ENCODE measurements at places on chromosomes 5 and 9.

- DNase-seq = no peak
Observed at GRCh38 chr9:16571127-16571802, 299.2 kb downstream of the BNC2 start.

DNA sequence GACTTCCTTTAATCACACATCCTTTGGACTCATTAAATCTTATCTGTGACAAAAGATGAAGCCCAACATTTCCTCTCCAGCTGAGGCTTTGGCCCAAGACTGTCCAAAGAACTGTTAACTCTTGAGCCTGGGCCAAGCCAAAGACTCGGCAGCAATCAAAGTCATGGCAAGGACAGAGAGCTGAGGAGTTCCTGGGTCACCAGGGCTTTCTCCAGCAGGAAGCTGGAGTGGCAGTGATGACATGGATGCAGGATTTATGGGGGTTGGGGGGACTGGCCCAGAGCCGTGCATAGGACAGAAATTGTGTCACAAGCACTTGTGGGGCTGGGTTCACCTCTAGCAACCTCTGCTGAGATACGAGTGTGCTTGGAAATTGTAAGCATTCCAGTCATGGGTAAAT, 440.3 kb downstream of the PLK2 start:
- peak; percentile 68 for DNase-seq

- DNase-seq = peak; percentile 88
Observed at GRCh38 chr9:1050125-1050895, at the start of gene DMRT2. Gene DMRT2 (plus strand): TSS chr9:1050357. CDS start chr9:1051614, 1,257 bp downstream.

- DNase-seq = no peak
Observed at GRCh38 chr9:37217161-37217560, 96.8 kb downstream of the ZCCHC7 start.

DNA sequence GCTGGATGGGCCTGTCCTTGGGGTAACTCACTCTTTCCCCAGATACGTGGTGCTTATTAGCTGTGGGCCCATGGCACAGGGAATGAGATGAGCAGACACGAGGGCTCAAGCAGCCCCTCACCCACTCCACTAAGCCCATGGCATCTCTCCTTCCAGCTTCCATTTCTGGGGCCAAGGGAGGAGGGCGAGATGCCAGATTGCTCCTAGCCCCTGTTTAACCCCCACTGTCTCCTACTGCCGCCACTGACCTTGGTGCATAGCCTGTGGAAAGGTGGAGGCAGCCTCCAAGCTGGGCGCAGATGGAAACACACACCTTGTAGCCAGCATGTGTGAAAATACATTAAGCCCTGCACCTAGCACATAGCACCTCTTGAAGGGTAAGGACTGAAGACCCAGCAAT, 167.6 kb downstream of the FSTL4 start:
- no peak for DNase-seq

DNA sequence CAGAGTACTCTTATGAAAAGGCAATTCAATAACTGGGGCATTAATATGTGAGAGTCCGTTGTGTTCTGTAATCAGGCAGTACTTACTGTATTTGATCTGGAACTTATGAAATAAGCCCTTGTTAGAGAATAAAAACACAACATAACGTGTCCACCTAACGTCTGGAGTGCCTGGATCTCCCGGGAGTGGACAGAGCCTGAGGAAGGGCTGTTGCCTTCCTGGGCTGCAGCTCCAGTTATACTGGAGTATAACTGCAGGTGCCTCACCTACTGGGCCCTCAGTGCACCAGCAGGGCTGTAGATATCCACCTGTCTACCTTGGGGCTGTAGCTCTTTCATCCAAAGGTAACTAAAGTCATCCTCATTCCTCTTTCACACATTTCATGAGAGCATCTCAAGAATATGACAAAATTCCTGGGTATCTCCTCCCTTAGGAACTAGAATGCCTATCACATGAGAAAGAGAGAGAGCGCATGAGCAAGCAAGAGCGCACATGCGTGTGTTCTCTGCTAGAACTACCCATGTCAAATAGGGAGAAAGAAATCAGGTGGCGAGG, 200.1 kb downstream of the GAPVD1 start:
- DNase-seq = no peak

DNA sequence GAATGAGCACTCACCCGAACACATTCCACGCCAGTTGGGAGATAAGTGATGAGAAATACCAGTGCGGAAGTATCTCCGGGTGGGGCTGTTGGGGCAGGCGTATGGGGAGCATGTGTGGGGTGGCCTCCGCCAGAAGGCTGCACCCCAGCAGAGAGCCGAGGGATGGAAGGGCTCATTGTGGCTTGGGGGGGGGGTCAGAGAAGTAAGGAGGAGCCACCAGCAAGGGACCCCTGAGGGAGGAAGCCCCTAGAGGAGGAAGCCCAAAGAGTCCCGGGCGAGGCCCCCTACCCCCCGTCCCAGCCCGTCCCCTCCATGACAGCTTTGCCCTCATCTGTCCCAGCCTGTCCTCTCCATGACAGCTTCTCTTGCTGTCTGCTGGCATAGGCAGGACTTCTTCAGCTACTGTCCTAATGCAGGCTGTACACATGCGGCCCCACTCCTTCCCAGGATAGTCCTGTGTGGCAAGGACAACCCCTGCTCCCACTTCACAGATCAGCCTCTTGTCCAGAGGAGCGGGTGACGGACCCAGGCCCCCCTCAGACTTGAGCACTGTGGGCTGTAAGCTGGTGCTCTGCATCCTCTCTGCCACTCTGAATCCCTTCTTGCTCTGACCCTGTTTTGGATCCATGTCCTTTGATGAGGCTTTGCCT, 239.6 kb downstream of the CACNA1B start:
- DNase-seq = peak; percentile 6

DNA sequence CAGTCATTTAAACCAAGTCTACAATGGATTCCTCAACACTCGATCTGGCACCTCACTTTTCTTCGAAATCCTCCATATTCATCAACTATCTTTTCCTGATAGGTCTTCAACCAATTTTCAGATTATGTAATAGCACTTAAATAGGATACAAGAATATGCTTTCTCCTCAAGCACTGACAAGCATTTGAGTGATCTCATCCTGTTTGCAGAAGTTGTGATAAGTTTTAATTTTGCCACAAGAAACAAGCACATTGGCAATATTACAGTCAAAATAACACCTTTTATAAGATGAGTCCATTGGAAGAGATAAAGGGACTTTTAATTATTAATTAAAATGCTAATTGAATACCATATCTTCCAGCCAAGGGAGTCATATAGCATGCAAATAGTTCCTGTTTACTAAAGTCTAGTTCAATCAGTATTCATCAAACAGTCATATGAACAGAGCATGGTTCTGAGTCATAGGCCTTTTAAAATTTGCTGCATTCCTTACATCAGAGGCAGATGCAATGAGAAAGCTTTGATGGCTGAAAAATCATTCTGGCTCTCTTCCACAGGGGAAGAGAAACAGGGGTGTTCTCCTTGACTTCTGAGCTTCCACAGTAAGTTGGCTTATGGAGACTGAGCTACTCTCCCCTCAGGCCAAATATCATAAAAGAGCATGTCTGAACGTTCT, 32.7 kb upstream of the ZCCHC9 start:
- DNase-seq = no peak

- DNase-seq = no peak
Observed at GRCh38 chr5:156237361-156237760, 89.6 kb upstream of the SGCD start.

- DNase-seq = no peak
Observed at GRCh38 chr9:86778761-86779160, 168.5 kb downstream of the GAS1 start.

GRCh38 chr5:107263387-107264018, 407.2 kb downstream of the EFNA5 start:
- no peak for DNase-seq

DNA sequence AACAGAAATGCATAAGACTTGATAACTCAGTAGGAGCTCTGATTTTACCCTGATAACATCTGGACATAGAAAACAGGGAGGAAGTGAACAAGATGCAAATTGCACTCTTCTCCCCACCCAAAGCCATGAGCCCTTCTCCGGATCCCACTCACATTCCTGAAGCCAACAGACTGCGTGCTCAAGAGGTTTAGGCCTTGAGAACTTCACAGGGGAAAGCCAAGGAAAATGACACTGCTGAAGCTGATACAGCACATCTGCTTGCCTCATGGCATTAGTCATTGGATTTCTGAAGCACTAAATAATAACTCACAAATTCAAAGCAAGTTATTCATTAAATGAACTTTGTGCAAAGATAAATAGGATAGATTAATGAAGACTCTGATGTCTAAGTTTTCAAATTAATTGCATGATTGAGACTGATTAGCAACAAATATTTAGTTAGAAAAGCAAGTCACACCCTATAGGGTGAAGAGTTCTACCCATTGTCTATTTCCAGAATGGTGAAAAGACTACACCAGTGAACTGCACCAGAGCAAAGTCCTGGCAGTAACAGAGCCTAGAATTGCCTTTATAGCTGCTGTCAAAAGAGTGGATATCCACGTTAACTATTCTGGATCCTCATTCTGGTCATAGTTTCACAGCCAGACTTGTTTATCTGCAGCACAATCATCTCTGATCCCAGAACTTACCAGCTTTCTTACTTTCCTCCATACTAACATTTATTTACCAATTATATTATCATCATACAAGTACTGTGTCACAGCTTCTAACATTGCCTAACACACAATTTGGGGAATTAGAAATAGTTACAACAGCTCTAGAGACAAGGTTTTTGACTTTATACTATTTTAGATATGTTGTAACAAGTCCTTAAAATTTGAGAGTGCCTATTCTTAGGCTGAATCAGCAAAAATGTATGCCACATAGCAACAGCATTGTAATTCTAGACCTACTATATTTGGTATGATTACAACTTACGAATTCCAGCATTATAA, 432.1 kb upstream of the RGMB start:
- DNase-seq = peak; percentile 18

- no peak for DNase-seq
Observed at GRCh38 chr9:20838218-20838617, 154.2 kb downstream of the FOCAD start.

- no peak for DNase-seq
Observed at GRCh38 chr5:151344088-151344487, 3.3 kb downstream of the SLC36A2 start.

DNA sequence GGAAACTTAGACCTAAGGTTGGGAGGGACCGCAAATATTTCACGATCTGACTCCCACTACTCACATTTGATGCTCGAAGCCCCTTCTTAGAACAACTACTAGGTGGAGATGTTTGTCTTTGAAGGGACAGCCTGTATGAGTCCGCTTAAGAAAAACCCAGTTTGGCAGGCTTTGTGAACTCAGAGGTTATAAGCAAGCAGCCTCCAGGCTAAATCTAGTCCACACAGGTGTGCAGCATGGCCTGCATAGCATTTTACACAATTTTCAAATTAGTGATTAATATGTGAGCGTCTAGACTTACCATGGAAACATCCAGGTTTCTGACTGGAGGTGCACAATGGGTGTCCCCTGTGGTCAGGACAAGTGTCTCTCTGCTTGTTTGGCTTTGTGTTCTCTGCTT, 127.1 kb downstream of the KIF4B start:
- DNase-seq = no peak

GRCh38 chr9:79334001-79334400, 237.8 kb upstream of the TLE4 start:
- no peak for DNase-seq

DNA sequence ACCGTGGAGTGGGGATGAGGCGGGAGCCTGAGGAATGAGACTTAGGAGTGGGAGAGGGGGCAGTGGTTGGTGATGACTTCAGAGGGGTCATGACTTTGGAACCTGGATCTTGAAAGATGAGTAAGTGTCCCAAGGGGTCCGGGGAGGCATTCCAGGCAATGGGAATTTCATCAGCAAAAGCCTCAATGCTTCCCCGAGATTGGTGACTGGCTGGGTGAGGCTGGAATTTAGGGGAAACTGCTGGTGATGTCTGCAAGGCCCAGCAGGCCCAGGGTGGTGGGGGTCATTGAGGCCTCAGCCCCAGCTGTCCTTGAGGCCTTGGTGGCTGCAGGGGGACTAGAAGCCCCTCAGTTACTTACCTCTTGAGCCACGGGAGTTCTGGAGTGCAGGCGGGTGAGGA, 7.5 kb downstream of the NDST1 start:
- DNase-seq = no peak

GRCh38 chr9:121558473-121558872, 58.8 kb upstream of the GGTA1 start:
- DNase-seq = no peak

DNA sequence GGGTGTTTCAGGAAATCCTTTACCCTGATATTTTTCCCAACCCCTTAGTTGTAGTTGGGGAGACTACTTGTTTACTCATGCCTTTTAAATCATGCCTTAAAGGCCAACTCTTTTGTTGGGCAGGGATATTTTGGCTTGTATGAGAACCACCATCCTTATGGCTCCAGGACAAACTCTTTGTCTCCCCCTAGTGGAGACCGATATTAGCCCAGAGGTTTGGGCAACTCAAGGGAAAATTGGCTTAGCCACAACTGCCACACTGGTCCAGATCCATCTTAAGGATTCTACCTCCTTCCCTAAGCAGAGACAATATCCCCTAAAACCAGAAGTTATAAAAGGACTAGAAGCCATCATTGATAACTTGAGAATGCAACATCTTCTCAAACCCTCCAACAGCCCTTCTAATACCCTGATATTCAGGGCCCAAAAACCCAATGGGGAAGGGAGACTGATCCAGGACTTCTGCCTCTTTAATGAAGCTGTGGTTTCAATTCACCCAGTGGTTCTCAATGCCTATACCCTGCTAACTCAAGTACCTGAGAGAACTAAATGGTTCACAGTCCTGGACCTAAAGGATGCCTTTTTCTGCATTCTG, 100.9 kb upstream of the HCN1 start:
- DNase-seq = no peak

- no peak for DNase-seq
Observed at GRCh38 chr5:138616508-138616907, 41.3 kb upstream of the HSPA9 start.

Measured in heart left ventricle (tissue), 16 donors.